ENCODE measurements at places on chromosomes 16 and 17.

DNA sequence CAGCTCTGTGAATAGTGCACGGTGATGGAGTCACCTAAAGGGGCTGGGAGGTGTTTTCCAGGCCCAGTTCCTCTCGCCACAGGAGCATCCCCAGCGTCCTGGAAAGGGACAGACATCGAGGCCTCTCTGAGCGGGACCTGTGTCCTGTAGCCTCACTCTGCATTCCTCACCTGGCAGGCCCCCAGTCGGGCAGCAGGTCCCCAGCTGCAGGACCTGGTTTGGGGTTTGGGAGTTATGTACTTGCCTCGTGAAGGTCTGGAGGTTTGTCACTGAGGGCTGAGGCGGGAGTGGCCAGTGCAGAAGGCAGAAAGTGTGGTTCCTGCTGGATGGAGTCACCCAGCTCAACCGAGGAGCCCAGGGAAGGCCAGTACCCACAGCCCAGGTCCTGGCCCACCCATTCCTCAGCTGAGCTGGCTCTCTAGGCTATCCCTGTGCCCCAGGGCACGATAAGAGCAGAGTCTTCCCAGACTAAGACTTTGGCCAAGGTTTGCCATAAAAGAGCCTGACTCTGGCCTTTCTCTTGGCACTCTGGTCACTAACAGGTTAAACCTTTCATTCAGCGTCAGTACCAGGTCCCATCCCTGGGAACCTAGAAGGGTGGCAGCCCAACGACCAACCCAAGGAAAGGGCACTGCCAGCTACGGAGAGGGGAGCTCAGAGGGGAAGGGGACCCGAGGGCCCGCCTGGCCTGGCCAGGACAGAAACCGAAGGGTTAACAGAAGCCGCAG is 24.4 kb downstream of the TBX4 start:
- DNase-seq, result no peak

- no peak for DNase-seq
Measured at GRCh38 chr17:16872351-16873173, 99.4 kb downstream of the TNFRSF13B start.

- no peak for DNase-seq
Measured at GRCh38 chr16:65119901-65120401, 1.9 kb downstream of the CDH11 start.

GRCh38 chr17:37259030-37259735 is 116.6 kb upstream of the C17orf78 start:
- no peak for DNase-seq

- DNase-seq, result peak; percentile 66
Measured at GRCh38 chr17:75032720-75033280, 14.0 kb downstream of the ATP5PD start.

- no peak for DNase-seq
Measured at GRCh38 chr17:78307887-78308638, 51.8 kb downstream of the SOCS3 start.

- DNase-seq, result peak; percentile 98
Measured at GRCh38 chr17:38703742-38704605, 1.1 kb upstream of the MLLT6 start.

- no peak for DNase-seq
Measured at GRCh38 chr17:73713136-73713535, 68.9 kb upstream of the SDK2 start.

- DNase-seq, result no peak
Measured at GRCh38 chr17:28758411-28759121, 14.8 kb downstream of the TRAF4 start.

GRCh38 chr16:48619547-48619946 is 9.6 kb upstream of the N4BP1 start:
- DNase-seq, result no peak

- DNase-seq, result peak; percentile 59
Measured at GRCh38 chr17:55056526-55056925, 88.0 kb downstream of the STXBP4 start.

GRCh38 chr16:17126156-17126555 is 344.6 kb downstream of the XYLT1 start:
- DNase-seq, result no peak

- no peak for DNase-seq
Measured at GRCh38 chr17:62737513-62737912, 70.6 kb downstream of the MARCHF10 start.

- no peak for DNase-seq
Measured at GRCh38 chr16:81224824-81225223, 13.7 kb upstream of the BCO1 start.

DNA sequence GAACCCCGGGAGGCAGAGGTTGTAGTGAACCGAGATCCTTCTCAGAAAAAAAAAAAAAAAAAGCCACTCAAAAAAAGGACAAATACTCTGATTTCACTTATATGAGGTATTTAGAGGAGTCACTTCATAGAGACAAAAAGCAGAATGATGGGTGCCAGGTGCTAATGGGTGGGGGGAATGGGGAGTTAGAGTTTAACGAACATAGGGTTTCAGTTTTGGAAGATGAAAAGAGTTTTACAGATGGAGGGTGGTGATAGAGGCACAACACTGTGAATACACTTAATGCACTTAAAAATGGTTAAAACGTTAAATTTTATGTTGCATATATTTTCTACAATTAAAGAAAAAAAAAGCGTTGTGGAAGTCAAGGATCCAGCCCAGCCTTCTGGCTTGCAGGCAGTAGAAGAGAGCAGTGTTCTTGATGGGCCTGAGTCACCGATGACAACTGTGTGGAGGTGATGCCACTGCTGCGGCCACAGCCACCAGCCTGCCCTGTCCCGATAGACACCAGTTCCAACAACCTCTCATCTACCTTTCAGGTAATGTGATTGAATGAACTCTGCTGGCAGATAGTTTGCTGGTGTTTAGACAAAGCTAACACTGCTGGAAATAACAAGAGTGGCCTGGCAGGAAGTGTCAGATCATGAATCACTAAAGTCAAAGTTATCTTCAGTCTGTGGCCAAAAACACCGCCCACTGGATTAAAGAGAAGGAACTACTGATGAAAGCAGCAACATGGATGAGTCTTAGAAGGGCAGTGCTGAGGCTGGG is 49.9 kb upstream of the COX10 start:
- no peak for DNase-seq

- no peak for DNase-seq
Measured at GRCh38 chr17:44105483-44105882, 18.0 kb downstream of the HDAC5 start.

GRCh38 chr17:61784510-61784909 is 78.8 kb downstream of the BRIP1 start:
- no peak for DNase-seq

Data from DMS53 (cell line).